GM12865 (cell line): ENCODE measurements at places on chromosomes 7 and 10.
A peak's percentile ranks its signal among the peaks of the same experiment; 100 is the strongest.

DNA sequence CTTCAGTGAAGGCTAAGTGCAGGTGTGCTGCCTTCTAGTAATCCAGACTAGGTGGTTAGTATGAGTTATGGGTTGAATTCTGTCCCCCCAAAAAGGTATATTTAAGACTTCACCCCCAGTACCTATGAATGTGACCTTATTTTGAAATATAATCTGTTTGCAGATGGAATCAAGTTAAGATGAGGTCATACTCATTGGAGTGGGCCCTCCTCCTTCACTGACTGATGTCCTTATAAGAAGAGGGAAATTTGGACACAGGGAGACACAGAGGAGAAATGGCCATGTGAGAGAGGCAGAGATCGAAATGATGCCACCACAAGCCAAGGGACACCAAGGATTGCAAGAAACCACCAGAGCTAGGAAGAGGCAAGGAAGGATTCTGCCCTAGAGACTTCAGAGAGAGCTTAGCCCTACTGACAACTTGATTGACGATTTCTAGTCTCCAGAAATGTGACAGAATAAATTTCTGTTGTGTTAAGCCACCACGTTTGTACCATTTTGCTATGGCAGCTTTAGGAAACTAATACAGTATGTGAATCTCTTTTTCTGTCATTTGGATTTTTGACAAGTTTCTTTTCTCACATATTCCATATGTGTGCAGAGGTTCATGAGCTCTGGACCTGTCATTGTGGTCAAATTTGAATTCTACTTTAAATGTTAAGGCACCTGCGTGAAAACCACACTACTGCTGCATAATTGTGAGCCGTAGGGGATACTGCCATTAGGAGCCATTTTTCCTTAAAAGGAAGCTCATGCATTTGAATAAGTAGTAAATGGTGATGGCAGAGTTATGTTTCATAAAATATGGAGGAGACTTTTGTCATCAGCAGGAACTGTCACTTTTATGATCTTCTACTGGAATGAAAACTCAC is 2.6 kb upstream of the RPA3 start:
- DNase-seq: peak; percentile 49

DNA sequence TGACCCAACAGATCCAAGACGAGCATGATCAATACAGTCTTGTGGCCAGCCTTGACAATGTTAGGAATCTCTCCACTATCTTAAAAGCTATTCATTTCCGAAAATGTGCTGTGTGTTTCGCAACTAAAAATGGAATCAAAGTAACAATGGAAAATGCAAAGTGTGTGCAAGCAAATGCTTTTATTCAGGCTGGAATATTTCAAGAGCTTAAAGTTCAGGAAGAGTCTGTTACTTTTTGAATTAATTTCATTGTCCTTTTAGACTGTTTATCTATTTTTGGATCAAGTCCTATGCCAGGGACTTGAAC is 24.3 kb upstream of the TIAL1 start:
- no peak for DNase-seq

DNA sequence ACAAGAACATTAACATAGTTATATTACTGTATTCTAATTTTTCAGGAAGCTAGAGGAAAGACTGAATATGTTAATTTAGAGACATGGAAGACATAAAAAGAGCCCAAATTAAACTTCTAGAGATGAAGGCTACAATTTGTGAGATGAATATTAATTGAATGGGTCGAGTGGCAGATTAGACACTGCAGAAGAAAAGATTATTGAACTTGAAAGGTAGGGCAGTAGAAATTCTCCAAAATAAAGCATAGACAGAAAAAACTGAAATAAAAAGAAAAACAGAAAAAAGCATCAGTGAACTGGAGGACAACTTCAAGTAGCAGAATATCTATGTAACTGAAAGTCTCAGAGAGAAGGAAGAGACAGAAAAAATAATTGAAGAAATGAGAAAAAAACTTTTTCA is 274.3 kb upstream of the IMMP2L start:
- no peak for DNase-seq

DNA sequence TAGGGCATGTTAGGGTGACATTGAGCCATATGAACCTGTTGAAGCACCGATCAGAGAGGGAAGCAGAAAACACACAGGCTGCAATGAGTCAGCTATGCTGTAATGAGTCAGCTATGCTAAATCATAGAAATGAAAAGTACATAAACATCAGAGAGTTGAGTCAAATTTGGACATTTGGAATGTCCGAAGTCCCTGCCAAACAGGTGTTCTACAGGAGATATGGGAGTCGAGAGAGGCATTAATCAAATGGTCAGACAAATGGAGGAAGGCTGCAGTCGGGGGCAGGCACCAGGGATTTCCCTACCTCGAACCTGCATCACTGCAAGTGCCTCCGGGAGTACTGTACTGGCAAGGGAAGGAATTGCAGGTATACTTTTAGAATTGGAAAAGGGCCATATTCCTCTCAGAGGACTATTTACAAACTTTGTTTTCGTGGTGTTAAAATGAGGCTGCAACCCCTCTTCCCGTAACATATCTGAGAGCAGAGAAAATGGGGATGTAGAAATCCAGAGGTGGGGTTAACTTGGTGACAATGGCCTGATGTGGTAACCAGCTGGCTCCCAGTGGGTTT is 8.8 kb upstream of the ZC3HAV1 start:
- DNase-seq: peak; percentile 90

DNA sequence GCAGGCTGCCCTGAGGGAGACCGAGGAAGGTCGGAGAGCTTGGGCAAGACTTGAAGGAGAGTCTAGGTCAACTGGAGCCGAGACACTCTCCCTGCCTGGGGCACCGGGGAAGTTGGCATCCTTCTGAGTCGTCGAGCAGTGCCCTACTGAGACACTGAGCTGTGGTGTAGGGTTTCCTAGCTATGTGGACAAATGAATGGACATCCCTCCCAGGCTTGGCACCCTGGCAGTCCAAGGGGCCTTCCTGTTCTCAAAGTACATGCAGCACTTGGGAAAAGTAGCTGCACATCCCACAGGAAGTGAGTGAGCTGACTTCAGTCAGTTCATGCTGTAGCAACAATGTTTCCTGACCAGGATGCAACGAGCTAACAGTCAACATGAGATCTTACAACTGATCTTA is 57.2 kb upstream of the INPP5A start:
- DNase-seq: no peak

- no peak for DNase-seq
Observed at GRCh38 chr10:111211706-111212105, 134.9 kb downstream of the ADRA2A start.

- no peak for DNase-seq
Observed at GRCh38 chr7:77362905-77363304, 53.2 kb downstream of the GSAP start.

- DNase-seq: no peak
Observed at GRCh38 chr10:116201011-116201410, 72.0 kb downstream of the GFRA1 start.

- DNase-seq: no peak
Observed at GRCh38 chr10:116835658-116836057, 13.6 kb upstream of the ENO4 start.

DNA sequence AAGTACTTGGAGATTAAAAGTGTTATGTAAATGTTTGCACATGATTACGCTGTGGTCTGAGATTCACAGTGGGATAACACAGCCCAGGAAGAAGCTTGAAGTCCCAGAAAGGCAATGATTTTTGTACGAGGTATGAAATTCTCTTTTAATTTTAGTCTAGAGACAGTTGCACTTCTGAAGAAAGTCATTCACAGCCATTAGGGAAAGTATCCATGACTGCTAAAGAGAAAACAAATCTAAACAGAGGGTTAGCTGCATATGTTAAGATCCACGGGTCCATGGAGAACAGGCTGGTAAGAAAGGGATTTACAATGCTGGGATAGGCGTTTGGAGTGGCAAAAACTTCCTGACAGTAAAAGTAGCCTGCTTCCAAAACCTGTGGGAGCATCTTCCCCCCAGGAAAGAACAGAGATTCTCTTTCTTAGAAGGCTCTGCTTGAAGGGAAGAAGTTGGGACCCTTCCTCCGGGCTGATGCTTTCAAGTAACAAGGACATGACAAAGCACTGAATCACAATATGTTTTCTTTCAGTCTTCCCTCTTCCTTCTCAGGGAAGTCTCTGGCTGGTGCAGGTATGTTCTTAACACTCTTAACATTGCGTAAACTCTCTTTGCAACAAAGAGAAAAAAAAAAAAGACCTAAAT is 220.8 kb upstream of the CELF2 start:
- DNase-seq: no peak

- DNase-seq: no peak
Observed at GRCh38 chr10:33229252-33229948, 105.1 kb downstream of the NRP1 start.
